PC-3 (cell line): ENCODE measurements at places on chromosomes 2 and 18.

DNA sequence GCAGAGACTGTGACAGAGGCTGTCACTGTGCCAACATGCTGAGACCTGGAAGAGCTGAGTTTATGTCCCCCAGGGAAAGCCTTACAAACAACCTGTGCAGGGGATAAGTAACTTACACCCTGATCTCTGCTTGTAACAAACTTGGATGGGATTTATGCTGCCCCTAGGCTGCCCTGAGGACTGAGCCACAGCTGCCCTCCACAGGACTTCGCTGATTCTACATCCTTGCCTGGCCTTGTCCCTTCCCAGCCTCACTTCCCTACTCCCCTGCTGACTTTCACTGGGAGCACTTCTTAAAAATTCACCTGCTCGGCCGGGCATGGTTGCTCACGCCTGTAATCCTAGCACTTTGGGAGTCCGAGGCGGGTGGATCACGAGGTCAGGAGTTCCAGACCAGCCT, 45.9 kb upstream of the ASAP2 start:
- no peak for DNase-seq

DNA sequence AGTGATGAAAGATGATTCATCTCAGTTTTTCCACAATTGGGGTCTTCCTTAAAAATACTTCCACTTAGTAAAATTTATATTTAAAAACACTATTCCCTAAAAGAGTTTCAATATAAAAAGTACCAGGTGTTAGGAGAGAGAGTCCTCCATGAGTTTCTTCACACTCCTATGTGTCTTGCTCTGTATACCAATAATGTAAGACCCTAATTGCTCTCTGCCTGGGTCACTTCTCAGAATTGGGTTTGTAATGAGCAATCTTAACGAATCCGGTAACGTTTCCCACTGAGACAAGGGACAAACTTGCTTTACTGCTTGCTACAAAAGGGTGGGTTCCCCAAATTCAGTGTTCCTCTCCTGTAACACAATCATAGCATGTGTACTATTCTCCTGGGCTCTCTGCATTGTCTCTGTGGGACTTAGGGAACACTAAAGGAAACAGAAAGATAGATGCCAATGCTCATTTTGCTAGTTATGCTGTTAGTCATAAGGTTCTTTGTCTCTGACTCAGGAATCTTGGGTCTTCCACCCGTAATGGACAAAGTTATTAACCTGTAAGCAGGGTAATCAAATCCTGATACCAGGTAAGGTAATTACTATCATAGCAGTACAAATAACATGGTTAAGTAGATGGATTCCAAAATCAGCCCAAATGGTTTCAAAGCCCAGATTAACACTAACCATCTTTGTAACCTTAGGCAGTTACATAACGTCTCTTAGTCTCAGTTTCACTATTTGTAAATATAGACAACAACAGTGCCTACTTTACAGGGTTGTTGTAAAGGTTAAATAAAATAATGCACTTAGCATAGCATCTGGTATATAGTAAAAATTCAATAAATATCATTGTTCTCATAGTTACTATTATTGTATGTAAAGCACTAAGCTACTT, 46.3 kb downstream of the ITSN2 start:
- peak; percentile 30 for DNase-seq

DNA sequence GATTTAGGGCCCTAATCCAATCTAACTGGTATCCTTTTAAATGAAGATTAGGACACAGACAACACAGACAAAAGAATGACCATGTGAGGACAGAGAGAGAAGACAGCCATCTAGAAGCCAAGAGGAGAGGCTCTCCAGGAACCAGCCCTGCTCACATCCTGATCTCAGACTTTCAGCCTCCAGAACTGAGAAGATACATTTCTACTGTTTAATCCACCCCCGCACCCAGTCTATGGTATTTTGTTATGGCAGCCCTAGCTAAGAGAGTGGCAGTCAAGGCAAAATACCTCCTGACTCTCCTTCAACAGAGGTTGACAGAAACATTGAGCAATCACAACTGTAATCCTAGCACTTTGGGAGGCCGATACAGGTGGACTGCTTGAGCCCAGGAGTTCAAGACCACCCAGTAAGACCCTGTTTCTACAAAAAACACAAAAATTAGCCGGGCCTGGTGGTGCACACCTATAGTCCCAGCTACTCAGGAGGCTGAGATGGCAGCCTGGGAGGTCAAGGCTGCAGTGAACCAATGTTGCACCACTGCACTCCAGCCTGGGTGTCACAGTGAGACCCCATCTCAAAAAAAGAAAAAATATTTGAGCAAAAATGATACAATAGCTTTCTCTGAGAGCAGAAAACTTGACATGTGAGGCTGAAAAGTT, 34.7 kb downstream of the WDR33 start:
- no peak for DNase-seq

DNA sequence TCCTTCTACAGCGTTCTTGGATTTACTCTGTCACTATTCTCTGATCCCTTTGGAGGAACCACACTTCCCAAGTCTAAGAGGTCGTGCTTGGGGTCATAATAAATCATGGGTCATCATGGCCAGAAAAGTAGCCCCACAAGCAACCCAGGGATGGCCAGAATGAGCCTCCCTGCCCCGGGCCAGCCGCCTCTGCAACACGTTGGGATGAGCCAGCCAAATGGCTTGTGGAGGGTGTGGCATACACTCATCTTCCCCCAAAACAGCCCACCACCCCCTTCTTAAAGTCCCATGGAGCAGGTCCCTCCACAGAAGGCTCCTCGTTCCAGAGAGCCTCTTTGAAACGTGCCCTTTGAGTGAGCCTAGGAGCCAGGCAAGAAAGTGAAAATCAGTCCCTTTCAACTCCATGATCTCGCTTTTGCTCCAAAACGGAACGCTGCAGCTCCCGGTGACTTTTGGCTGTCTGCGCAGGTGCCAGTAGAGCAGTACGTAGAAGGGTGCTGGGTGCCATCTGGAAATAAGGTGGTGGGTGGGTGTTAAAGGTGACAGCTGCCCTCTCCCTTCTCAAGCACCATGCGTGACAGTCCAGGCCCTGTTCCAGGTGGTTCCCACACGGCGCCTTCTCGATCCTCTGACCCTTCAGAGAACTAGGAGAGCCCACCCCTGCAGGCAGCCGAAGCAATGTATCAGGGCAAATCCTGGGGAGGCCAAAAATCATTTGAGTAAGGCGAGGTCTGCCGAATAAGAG, 48.5 kb upstream of the FOSL2 start:
- DNase-seq: no peak

DNA sequence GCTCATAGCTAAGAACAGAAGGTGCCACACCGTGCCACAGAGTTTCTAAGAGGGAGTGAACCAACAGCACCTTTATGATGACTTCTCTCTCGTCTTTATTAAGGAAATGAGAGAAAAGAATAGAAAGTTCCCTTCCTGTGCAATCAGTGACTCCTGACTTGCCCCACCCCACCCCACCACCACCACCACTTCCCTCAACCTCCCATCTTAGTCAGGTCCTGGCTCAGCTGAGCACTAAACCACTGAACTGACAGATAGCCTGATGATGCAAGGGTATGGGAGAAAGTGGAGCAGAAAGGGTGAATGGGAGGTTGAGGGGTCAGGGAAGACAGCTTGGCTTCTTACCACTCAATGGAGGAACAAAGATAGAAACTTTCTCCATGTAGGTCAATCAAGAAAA, 75.2 kb upstream of the RMDN2 start:
- no peak for DNase-seq

DNA sequence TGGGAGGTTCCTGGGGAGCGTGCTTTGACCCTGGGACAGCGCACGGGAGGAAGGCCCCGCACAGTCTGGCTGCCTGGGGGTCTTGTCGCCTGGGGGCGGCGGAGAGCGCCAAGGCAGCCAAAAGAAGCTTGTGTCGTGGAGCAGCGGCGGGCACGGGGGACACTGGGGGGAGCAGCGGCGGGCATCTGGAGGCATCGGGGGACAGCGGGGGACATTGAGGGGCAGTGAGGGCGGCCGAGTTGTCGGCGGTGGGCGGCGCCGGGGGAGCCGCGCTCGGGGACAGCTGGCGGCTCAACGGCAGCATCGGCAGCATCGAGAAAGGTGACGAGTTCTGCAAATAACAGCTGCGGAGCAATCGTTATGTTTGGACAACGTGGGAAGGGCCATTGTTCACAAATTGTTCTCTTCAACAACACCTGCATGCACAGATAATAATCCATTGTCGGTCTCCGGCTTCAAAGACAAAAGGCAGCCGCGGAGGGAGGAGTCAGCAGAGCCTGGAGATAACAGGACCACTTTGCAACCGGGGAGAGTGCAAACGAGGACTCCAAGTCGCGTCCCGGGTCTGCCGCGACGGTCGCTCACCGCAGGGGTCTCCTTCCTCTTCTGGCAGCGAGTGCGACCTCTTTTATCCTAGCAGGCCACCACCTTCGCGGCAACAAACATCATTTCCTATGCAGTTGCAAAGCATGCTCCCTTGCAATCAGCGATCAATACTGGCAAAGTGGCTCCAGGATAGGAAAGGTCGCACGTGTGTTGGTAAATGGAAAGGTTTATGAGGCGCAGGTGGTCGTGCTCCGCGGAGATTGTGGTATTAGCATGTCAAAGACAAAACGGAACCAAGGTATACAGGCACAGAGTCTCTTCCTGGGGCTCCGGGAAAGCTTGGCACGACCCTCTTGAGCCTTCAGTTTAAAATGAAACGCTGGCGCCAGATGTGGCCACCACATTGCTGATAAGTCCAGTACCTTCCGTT, 132.3 kb upstream of the DLX2 start:
- DNase-seq: no peak

- no peak for DNase-seq
These were observed 5.3 kb downstream of the SATB2 start for GRCh38 chr2:199452260-199452990.

GRCh38 chr2:38301340-38301968, 75.6 kb downstream of the ATL2 start:
- DNase-seq: no peak
